HT-29 (cell line): ENCODE measurements at places on chromosomes 6 and 20. TPM values are rescaled to one million over a fixed set of nuclear protein-coding genes. Genes with fewer than 3 reads are reported as not detected.

The POU5F1 gene
- total RNA-seq: 1.7 and 2.6 TPM in 2 replicates

The LTB gene
- 0.13 TPM in 1 of 2 replicates, not detected in the other for total RNA-seq

The TNFRSF21 gene
- total RNA-seq: 115 and 117 TPM in 2 replicates

The CD93 gene
- not detected in 2 replicates for total RNA-seq

The ARMH2 gene
- total RNA-seq: not detected in 2 replicates

The POM121L2 gene
- not detected in 2 replicates for total RNA-seq

The HTR1B gene
- total RNA-seq: not detected in 2 replicates

The CCN6 gene
- not detected in 2 replicates for total RNA-seq

The MOCS1 gene
- total RNA-seq: 0.34 and 2.4 TPM in 2 replicates

The SNX5 gene
- 181 and 203 TPM in 2 replicates for total RNA-seq

The ABRACL gene
- 25.0 and 25.4 TPM in 2 replicates for total RNA-seq

The WDR46 gene
- total RNA-seq: 79.0 and 92.2 TPM in 2 replicates

The MACROD2 gene
- 2.2 and 2.3 TPM in 2 replicates for total RNA-seq

The NT5E gene
- total RNA-seq: 57.4 and 74.7 TPM in 2 replicates

The CRIP3 gene
- total RNA-seq: not detected in 2 replicates

The MUC22 gene
- not detected in 2 replicates for total RNA-seq

The EPHA7 gene
- not detected in 2 replicates for total RNA-seq

The PPP1R11 gene
- total RNA-seq: 44.2 and 49.3 TPM in 2 replicates

The CYP24A1 gene
- total RNA-seq: 1.1 and 1.9 TPM in 2 replicates

The RNF144B gene
- 3.9 and 4.5 TPM in 2 replicates for total RNA-seq

The SLC17A1 gene
- total RNA-seq: not detected in 2 replicates

The SCUBE3 gene
- total RNA-seq: not detected in 2 replicates

The KCNK5 gene
- 31.8 and 35.3 TPM in 2 replicates for total RNA-seq

The FAM217A gene
- not detected in 2 replicates for total RNA-seq

The ENPP3 gene
- not detected in 2 replicates for total RNA-seq

The COL21A1 gene
- 0.18 TPM in 1 of 2 replicates, not detected in the other for total RNA-seq

The COL9A3 gene
- total RNA-seq: 57.4 and 59.7 TPM in 2 replicates

The AAR2 gene
- total RNA-seq: 57.0 and 61.5 TPM in 2 replicates

The CCM2L gene
- 0.13 TPM in 1 of 2 replicates, not detected in the other for total RNA-seq

The C6orf58 gene
- total RNA-seq: not detected in 2 replicates

The PRSS16 gene
- total RNA-seq: 3.9 and 6.0 TPM in 2 replicates

The PABPC1L gene
- 53.4 and 54.6 TPM in 2 replicates for total RNA-seq

The PLA2G7 gene
- total RNA-seq: not detected in 2 replicates

The PGC gene
- 0.20 and 0.26 TPM in 2 replicates for total RNA-seq

The SRC gene
- 113 and 161 TPM in 2 replicates for total RNA-seq

The RAB44 gene
- total RNA-seq: not detected in 2 replicates

The TPBG gene
- total RNA-seq: 12.3 and 13.8 TPM in 2 replicates

The TNFRSF6B gene
- 4.1 and 4.9 TPM in 2 replicates for total RNA-seq

The ISM1 gene
- total RNA-seq: not detected in 2 replicates

The CRISP3 gene
- not detected in 2 replicates for total RNA-seq

The SSTR4 gene
- total RNA-seq: not detected in 2 replicates

The CLPSL1 gene
- not detected in 2 replicates for total RNA-seq

The ATP6V1G2 gene
- total RNA-seq: not detected in 2 replicates

The BCAS4 gene
- total RNA-seq: 4.4 and 14.8 TPM in 2 replicates

The SYCP2L gene
- 0.08 TPM in 1 of 2 replicates, not detected in the other for total RNA-seq
